ENCODE measurements at places on chromosomes 6 and 20.
A peak's percentile ranks its signal among the peaks of the same experiment; 100 is the strongest.

GRCh38 chr6:157087974-157088373 is 235.3 kb downstream of the TMEM242 start:
- peaks cover 6% of the 10 kb centered on the region for H3K4me1 ChIP-seq
- DNase-seq: no peak
- H3K27ac ChIP-seq: no peak overlapping the region
- H3K27me3 ChIP-seq: no peaks in the 10 kb centered on the region

- H3K27ac ChIP-seq: peak within 1 kb of the TSS; percentile 86
- H3K27me3 ChIP-seq: no peaks in the 10 kb centered on the region
- peaks cover 35% of the 10 kb centered on the region for H3K4me1 ChIP-seq
- peaks cover 12% of the 10 kb centered on the region for H3K36me3 ChIP-seq
These were observed at the start of the genes PLAGL2 and POFUT1 for GRCh38 chr20:32207626-32208498. TSS of gene PLAGL2 (minus strand) at chr20:32207743. CDS start at chr20:32202178, 5,565 bp downstream. TSS of gene POFUT1 (plus strand) at chr20:32207880. CDS start at chr20:32207942, 62 bp downstream.

DNA sequence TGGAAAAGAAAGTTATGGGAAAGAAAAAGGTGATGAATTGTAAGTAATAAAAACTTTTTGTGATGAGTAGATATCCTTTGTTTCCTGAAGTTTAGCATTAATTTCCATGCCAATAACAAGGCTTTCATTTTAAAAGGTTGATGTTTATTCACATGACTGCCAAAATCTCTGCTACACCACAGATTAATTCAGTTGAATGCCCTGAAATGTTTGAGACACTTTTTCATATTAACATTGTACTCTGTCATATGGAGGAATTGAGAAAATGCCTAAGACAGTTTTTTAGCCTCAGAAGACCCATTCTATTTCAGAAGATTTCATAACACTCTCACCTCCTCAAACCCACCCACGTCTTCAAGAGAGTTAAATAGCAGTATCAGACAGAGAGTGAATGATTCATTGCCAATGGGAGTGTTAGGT is 115.5 kb downstream of the ADGRG6 start:
- DNase-seq: no peak
- no peak overlapping the region for H3K4me3 ChIP-seq
- no peak overlapping the region for H3K27ac ChIP-seq
- no peaks in the 10 kb centered on the region for H3K36me3 ChIP-seq
- no peaks in the 10 kb centered on the region for H3K27me3 ChIP-seq

DNA sequence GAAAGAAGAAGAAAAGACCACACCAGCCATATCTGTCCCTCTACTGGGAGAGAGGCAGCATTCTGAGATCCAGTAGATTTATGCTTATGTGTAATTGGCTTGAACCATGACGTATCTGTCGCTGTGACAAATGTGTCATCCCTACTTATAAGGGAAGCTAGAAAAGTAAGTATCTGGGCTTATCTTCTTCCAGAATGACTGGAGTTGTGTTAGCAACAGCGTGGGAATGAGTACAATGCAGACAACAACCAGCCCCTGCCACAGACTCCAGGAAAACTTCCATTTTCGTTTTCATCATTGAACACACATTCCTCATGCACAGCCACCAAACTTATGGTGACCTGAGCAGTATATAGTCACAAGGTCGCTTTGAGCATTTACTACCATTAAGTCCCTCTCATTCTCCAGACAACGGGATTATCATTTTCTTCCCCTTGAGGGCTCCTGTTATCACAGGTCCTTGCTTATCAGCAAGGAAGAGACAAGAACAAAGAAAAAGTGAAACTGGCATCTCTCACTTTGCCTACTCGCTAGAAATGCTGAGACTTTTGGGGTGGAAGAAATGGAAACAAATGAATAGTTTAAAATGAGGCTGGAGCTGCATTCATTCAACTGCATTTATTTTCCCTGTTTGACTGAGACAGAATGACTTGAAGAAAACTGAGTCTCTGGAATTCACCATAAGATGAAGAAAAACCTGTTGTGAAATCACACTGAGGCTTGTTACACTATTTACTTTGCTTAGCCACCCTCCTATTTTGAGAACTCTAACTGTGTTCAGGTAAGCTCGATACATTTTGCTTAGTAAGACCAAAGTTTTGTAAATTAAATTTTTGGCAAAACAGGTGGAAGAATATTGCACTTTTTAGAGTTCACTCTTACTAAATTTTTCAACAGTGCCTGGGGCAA is 149.3 kb upstream of the FOXQ1 start:
- no peaks in the 10 kb centered on the region for H3K27me3 ChIP-seq
- H3K36me3 ChIP-seq: no peaks in the 10 kb centered on the region
- no peak overlapping the region for H3K27ac ChIP-seq
- no peak for DNase-seq

- no peak overlapping the region for H3K27ac ChIP-seq
- no peak overlapping the region for H3K4me3 ChIP-seq
- DNase-seq: no peak
- H3K27me3 ChIP-seq: no peaks in the 10 kb centered on the region
- H3K4me1 ChIP-seq: no peaks in the 10 kb centered on the region
These were observed 47.4 kb downstream of the INSM1 start for GRCh38 chr20:20415321-20415720.

DNA sequence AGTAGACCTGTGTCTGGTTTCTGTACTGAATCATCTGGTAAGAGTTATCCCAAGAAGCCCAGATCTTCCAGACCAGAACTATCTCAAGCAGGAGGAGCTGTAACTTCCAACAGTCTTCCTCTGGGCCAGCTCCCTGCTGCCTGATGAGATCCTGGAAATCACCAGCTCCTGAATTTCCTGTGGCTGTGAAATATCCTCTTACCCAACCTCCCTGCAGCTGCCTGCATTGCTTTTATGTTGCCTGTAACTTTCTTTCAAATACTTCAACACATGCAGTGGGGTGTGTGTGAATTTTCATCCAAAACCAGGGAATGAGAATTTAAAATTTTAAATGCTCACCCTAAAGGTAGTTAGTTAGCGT is 160.5 kb upstream of the LAMP5 start:
- no peak overlapping the region for H3K27ac ChIP-seq
- DNase-seq: no peak
- no peaks in the 10 kb centered on the region for H3K4me1 ChIP-seq
- H3K4me3 ChIP-seq: no peak overlapping the region

DNA sequence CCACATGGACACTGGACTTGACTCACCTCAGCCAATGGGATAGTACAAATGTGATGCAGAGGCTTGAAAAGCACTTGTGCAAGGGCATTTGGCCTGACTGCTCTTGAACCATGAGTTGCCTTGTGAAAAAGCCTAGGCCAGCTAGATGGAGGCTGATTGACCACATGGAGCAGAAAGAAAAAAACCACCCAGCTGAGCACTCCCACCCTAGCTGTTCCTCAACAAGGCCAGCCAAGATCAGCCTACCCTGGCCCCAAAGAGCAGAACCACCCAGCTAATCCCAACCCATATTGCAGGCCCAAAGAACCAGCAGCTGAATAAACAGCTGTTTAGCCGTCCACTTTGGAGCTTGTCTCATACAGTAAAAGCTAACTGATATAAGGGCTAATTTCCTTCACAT is 36.7 kb downstream of the PXDC1 start:
- H3K27me3 ChIP-seq: no peaks in the 10 kb centered on the region
- no peak overlapping the region for H3K4me3 ChIP-seq
- no peak for DNase-seq
- no peaks in the 10 kb centered on the region for H3K36me3 ChIP-seq
- no peak overlapping the region for H3K27ac ChIP-seq

GRCh38 chr20:45918182-45918737 is 6.3 kb upstream of the PLTP start:
- peaks cover 9% of the 10 kb centered on the region for H3K27me3 ChIP-seq
- no peak overlapping the region for H3K27ac ChIP-seq
- no peaks in the 10 kb centered on the region for H3K4me1 ChIP-seq
- no peak for DNase-seq
- no peak overlapping the region for H3K4me3 ChIP-seq

DNA sequence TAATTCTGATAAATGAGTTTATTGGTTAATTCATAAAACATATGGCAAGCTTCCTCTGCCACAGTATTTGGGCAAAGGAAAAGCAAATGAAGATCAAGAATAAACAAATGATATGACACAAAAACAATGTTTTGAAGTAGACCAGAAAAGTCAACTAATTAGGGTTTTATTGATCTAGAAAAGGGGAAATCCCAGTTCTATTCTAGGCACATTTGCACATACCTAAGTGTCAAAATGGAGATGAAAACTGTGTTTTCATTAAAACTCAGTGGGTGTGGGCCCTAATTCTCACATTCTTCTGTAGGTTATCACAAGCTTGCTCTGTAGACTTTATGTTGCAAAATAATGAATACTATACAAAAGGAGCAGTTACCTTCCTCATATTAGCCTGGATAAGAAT is 69.0 kb upstream of the TENT5A start:
- no peak for DNase-seq
- H3K27ac ChIP-seq: peak overlapping the region; percentile 21
- no peak overlapping the region for H3K4me3 ChIP-seq
- no peaks in the 10 kb centered on the region for H3K27me3 ChIP-seq

- no peak overlapping the region for H3K4me3 ChIP-seq
- H3K27me3 ChIP-seq: no peaks in the 10 kb centered on the region
- H3K36me3 ChIP-seq: no peaks in the 10 kb centered on the region
- H3K27ac ChIP-seq: no peak overlapping the region
- no peaks in the 10 kb centered on the region for H3K4me1 ChIP-seq
These were observed 118.4 kb downstream of the GRM4 start for GRCh38 chr6:34027445-34027936.

GRCh38 chr6:6688951-6689350 is 100.4 kb downstream of the LY86 start:
- no peaks in the 10 kb centered on the region for H3K4me1 ChIP-seq
- H3K36me3 ChIP-seq: no peaks in the 10 kb centered on the region
- no peak overlapping the region for H3K27ac ChIP-seq
- no peak overlapping the region for H3K4me3 ChIP-seq
- no peaks in the 10 kb centered on the region for H3K27me3 ChIP-seq

GRCh38 chr6:158060455-158061360 is 79.0 kb downstream of the SYNJ2 start:
- DNase-seq: no peak
- no peaks in the 10 kb centered on the region for H3K27me3 ChIP-seq
- H3K36me3 ChIP-seq: peaks cover 14% of the 10 kb centered on the region
- no peaks in the 10 kb centered on the region for H3K4me1 ChIP-seq
- no peak overlapping the region for H3K4me3 ChIP-seq

DNA sequence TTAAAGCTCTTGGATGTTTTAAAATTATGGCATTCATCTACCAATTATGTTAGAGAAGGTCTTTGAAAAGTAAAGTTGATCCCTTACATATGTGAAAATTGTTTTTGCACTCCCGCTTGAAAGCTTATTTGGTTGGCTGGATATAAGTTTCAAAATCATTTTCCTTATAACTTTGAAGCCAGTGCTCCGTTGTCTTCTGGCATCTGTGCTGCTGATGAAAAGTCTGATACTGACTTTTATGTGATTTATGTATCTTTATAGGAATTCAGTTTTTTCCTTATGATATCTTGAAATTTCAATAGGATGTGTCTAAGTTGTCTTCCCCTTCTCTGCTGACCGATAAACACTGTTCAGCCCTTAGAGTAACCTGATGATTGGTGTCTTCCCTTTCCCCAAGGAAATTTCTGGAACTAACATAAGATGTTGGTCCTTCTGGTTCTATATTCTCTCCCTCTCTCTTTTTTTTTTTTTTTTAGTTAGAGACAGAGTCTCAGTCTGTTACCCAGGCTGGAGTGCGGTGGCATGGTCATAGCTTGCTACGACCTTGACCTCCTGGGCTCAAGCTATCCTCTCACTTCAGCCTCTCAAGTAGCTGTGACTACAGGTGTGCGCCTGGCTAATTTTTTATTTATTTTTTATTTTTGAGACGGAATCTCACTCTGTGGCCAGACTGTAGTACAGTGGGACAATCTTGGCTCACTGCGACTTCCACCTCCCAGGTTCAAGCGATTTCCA is 12.7 kb downstream of the PANK2 start:
- H3K4me3 ChIP-seq: peak overlapping the region; percentile 25
- H3K4me1 ChIP-seq: peaks cover 38% of the 10 kb centered on the region
- DNase-seq: no peak
- peak overlapping the region; percentile 29 for H3K27ac ChIP-seq
- H3K36me3 ChIP-seq: peaks cover 1% of the 10 kb centered on the region
- H3K27me3 ChIP-seq: no peaks in the 10 kb centered on the region

- no peaks in the 10 kb centered on the region for H3K27me3 ChIP-seq
- peaks cover 99% of the 10 kb centered on the region for H3K36me3 ChIP-seq
- H3K4me3 ChIP-seq: no peak overlapping the region
These were observed 148.2 kb downstream of the PREX1 start for GRCh38 chr20:48679599-48679998.

DNA sequence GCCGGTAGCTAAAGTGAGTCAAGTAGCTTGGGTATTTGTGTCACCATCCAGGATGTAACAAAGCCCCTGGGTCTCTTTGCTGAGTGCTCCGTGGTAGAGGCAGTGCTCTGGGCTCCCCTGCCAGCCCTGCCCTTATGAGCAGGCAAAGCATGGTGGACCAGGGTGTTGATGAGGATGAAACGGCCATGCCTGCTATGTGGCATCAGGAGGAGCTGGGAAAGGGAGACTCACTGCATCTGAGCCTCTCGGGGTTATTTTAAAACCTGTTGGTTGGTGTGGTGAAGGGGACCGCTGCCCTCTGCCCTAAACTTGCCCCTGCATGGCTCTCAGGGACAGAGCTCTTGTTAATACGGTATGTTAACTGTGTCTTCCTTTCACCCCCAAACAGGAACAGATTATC is 143.1 kb downstream of the DTNBP1 start:
- H3K27ac ChIP-seq: no peak overlapping the region
- DNase-seq: no peak
- H3K36me3 ChIP-seq: peaks cover 10% of the 10 kb centered on the region
- H3K4me3 ChIP-seq: no peak overlapping the region
- H3K27me3 ChIP-seq: no peaks in the 10 kb centered on the region

- H3K27ac ChIP-seq: no peak overlapping the region
- no peaks in the 10 kb centered on the region for H3K36me3 ChIP-seq
- DNase-seq: no peak
- no peak overlapping the region for H3K4me3 ChIP-seq
- no peaks in the 10 kb centered on the region for H3K4me1 ChIP-seq
These were observed 36.2 kb downstream of the GCM1 start for GRCh38 chr6:53112404-53112803.

Data from B cell (primary cell).